Effector memory CD8-positive, alpha-beta T cell (primary cell): ENCODE measurements at places on chromosomes 1 and 21.

DNA sequence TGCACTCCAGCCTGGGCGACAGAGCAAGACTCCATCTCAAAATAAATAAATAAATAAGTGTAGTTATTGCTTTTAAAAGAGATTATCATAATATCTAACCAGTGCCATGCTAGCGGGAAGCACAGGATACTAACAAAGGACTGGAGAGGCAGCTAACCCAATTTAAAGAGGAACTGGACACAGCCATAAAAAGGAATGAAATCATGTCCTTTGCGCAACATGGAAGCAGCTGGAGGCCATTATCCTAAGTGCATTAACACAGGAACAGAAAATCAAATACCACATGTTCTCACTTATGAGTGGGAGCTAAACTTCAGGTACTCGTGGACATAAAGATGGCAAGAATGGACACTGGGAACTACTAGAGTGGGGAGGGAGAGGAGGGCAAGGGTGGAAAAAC, 54.9 kb downstream of the TM2D1 start:
- no peak for DNase-seq

DNA sequence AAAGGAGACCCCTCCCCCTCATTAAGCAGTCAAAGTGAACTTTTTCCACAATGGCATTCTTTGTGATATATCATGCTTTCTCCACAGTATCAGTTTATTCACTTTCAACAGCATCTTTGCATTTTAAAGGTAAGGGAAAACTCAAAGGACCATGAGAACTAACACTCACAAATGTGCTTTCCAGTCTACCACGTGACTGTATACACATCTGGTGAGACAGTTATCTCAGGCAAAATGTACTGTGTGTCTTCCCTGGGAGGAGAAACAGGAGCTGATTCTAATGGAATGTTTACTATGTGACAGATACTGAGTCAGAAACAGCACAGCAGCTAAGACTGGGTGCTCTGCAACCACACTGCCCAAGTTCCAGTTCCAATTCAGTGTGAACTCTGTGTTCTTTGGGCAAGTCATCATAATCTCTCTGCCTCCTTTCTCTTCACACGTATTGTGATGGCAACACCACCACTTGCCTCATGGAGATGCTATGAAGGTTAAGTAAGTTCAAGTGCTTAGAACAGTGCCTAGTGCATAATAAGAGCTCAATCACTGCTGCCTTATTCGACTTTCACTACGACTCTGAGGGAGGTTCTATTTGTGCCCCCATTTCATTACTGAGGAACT, 79.0 kb downstream of the SLC45A1 start:
- peak; percentile 6 for DNase-seq

DNA sequence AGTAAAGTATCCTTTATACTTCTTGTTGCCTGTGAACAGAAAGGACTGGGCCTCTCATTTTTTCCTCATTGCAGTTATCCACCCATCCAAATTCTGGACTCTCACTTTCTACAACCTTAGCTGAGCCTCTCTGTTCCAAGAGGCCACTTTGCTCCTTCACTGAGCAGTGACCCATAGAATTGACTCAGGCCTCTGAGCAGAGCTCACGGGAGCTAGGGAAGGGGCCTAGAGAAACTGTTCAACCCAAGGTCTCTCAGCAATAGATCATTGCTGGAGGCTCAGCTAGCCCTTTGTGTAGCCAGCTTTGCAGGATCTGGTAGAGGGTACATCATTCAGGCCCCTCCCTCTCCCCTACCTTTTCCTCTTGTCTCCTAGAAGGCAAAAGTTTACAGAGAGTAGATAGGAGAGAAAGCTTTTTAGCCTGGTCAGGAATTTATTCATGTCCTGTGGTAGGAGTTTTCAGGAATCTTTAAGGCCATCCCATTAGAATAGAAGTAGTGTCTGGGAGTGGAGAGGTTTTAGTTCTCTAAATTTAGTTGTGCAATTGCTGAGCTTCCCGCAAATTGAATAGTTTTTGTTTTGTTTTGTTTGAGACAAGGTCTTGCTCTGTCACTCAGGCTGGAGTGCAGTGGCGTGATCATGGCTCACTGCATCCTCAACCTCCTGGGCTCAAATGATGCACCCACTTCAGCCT, 6.7 kb downstream of the INTS3 start:
- no peak for DNase-seq

DNA sequence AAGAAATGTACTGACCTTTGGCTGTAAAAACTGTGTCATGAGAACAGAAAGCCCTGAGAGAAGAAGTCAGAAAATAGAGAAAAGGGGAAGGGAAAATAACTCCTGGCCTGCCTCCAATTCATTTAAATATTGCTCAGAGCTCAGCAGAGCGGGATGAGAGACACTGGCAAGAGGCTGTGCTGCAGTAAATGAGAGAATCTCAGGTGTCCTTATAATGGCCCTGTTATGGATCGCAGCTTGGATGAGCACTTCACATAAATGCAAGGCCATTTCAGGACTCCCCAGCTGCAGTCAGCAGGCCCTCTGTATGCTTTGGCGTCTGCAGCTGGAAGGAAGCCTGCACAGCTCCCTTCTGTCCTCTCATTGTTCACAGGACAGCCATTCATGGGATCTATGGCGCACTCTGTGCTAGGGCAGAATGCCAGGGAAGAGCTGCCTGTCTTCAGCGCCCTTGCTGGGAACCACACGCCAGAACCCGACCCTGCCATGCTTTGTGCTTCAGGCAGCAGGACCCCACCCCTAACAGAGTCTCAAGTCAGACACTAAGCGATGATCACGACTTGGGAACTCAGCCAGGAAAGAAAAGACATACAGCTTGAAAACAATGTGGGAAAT, 20.7 kb upstream of the ABCB10 start:
- no peak for DNase-seq

GRCh38 chr1:54270543-54270942, 70.6 kb downstream of the MRPL37 start:
- no peak for DNase-seq

DNA sequence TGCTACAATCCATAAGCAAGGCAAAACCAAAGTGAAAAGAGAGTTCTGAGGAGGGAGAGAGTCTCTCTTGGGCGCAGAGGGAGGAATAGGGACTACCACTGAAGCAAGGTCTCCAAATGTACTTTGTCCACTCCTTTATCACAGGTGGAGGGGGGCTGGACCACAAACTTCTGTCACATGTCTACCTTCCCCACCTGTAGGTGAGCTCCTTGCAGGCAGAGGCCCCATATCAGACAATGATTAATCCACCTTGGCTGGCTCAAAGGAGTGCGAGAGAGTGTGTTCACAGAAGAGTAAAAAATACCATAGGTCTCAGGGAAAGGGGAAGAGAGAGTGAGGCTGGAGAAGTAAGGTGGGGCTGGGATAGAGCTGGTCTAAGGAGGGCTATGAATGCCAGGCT, 4.5 kb downstream of the BEND5 start:
- DNase-seq: no peak

- DNase-seq: no peak
These were observed 14.3 kb upstream of the LRP8 start for GRCh38 chr1:53341961-53342707.

GRCh38 chr1:13723810-13724209, 23.8 kb downstream of the PRDM2 start:
- no peak for DNase-seq

DNA sequence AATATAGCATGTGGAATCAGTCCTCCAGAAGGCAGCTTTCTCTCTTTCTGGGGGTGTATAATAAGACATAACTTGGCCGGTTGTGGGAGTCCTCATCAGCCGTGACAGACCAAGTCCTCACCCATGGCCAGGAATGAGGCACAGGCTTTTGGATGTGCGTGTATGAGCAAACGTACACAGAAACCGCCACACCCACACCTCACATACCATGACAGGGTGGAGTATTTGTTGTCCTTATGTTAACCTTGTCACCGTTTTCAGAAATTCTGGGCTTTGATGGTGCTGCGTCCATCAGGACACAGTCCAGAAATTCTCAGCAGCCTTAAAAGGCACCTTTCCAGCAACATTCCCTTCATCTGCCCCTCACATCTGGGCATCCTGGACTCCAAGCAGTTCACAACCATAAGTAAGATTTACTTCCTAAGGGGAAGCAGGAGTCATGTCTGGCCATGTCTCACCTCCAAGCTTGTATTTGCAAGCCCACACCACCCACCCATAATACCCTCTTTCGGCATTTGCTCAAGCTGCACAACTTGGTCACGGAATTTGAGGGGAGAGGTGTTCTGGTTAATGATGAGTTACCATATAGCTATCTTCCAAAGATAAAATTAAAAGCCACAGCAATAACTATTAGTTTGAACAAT, 12.4 kb downstream of the C1orf116 start:
- no peak for DNase-seq

- DNase-seq: no peak
These were observed 30.2 kb upstream of the OTUD3 start for GRCh38 chr1:19852036-19852435.

DNA sequence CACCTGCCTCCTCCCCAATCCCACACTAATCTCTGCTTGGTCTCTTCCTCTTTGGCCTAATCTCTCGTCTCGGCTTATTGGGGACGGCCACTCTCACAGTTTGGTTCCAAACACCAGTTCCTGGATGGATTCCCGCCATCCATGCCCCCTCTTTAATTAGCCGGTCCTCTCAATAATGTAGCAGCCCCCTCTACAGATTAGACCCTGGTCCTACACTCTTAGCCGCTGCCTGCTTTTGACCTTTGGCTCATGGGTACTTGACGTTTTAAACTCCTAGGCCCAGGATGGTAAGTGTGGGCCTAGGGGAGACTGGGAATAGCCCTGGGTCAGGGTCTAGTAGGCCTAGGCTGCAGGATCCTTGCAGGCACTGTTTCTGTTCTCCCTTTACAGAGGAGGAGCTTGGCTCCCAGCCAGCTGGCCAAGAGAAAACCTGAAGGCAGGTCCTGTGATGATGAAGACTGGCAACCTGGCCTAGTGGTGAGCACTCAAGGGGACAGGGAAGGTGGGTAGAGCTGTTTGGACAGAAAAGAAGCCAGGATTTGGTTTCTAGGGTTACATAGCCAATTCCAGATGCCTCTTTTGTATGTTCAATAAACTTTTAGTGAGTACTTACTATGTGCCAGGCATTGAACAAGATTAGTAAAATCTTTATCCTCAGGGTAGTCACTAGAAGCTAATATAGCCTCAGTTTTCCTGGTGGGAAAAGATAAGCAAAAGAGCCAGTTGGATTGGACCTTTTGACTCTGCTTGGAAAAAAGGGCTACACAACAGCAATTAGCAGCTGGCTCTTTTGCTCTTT, 758 bp downstream of the RAD54L start:
- no peak for DNase-seq

DNA sequence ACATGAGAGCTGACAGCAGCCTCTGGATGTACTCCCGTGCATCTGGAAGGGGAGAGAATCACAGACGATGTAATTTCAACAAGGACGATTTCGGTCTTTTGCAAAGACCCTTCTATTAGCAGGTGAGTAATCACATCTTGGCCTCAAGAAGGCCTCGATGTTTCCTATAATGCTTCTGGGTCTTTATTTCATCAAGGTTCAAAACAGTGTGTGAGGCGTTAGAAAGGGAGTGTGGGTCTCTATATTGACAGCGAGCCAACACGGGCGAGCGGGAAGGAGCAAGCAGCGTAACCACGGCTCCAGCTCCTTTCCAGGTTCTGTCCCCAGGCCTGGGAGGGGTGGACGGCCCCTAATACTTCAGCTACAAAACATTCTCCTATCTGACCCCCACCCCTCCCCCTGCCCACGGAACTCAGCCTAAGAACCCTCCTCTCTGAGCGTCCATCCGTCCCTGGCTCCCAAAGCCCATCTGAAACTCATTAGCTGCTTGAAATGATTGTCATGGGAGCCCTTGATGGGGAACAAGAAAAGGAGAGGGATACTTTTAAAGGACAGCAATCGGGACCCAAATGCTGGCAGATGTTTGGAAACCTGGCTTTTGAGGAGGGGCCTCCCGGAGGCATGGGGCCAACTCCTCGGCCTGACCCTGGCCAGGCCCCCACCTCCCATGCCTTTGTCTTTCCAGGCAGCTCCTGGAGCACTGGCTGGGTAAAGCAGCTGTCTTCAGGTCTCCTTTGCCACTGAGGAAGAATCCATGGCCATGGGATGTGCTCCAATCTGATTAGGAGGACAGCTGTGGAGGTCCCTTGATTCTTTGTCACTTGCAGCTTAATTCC, 250.8 kb downstream of the FOXD2 start:
- DNase-seq: no peak

GRCh38 chr1:84571150-84571535, 3.1 kb downstream of the CTBS start:
- DNase-seq: no peak

GRCh38 chr1:82225421-82226185, 424.9 kb downstream of the ADGRL2 start:
- DNase-seq: no peak

DNA sequence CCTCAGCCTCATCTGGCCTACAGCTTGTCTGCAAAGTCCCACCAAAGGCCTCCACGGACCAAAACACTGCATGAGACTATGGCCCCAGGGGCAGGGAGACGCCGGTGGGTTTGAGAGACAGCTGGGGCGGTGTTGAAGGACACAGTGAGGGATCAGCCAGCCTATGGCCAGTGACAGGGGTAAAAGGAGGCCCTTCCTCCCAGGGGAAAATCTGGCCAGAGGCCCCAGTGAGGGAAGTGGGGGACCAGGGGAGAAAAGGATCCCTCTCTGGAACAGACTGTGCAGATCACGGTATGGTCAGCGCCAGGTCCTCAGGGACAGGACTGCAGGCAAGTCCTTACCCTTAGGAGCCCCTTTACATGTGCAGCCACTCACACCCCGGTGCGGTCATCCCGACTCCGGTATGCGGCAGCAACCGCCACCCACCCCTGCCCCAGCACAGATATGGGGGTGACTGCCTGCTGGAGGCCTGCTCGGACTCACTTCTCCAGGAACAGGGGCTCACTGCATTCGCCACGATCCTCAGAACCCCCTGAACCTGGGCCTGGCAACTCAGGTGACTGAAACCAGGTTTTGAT, 1.3 kb downstream of the CERS2 start:
- no peak for DNase-seq

DNA sequence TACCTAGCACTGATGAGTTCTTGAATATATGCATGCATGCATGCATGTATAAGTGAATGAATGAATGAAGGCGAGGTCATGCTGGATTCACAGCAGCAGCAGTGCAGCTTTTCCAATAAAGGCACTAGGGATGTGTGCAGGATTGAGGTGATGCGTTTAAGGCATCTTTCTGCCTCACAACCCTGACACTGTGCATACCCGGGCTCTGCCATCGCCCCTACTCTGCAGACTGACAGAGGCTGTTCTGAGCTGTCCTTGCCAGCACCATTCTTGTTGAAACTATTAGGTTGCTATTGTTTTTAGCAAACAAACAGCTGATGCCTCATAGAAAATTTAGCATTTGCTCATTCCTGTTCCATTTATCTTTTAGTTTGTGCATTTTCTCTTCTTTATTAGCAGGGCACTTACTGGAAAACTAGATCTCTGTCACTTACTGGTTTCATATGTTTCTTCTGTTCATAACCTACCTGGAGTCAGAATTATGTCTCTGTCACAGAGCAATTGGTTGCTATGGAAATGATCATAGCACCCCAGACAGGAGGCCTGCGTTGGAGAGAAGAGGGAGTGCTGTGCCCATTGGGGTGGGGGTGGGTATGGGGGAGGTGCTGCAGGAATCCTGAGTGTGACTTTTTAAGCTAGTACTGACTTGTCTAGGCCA, 79.0 kb downstream of the CD58 start:
- no peak for DNase-seq

- DNase-seq: no peak
These were observed 871 bp upstream of the ETS2 start for GRCh38 chr21:38804789-38805327.
